ENCODE measurements at places on chromosomes 2 and 18. TPM values are rescaled to one million over a fixed set of nuclear protein-coding genes. Genes with fewer than 3 reads are reported as not detected.

TSPYL6 gene
- not detected for total RNA-seq

ITPRID2 gene
- total RNA-seq = 60.8 TPM

KCNJ13 gene
- not detected for total RNA-seq

TRMT61B gene
- total RNA-seq = 6.8 TPM

REG3A gene
- not detected for total RNA-seq

SFXN5 gene
- 7.0 TPM for total RNA-seq

TNFRSF11A gene
- 0.13 TPM for total RNA-seq

IL1RL2 gene
- not detected for total RNA-seq

SPC25 gene
- total RNA-seq = 12.7 TPM

TRABD2A gene
- total RNA-seq = 0.49 TPM

OTX1 gene
- 0.16 TPM for total RNA-seq

SATB2 gene
- 3.5 TPM for total RNA-seq

LONRF2 gene
- total RNA-seq = 0.49 TPM

IMP4 gene
- total RNA-seq = 84.6 TPM

STPG4 gene
- 0.98 TPM for total RNA-seq

IL1B gene
- 0.49 TPM for total RNA-seq

TGFA gene
- 7.2 TPM for total RNA-seq

CRYBA2 gene
- not detected for total RNA-seq

CELF4 gene
- not detected for total RNA-seq

YPEL5 gene
- total RNA-seq = 43.5 TPM

MBOAT2 gene
- total RNA-seq = 20.8 TPM

PID1 gene
- 3.4 TPM for total RNA-seq

DPP10 gene
- 0.13 TPM for total RNA-seq

C2orf80 gene
- total RNA-seq = not detected

MAP3K19 gene
- total RNA-seq = not detected

FSHR gene
- total RNA-seq = not detected

TTR gene
- total RNA-seq = not detected

STRADB gene
- total RNA-seq = 19.2 TPM

MC4R gene
- total RNA-seq = 0.13 TPM

RAPGEF4 gene
- total RNA-seq = 0.38 TPM

AGAP1 gene
- 9.0 TPM for total RNA-seq

QPCT gene
- total RNA-seq = 23.2 TPM

THUMPD2 gene
- total RNA-seq = 2.5 TPM

SOWAHC gene
- 8.9 TPM for total RNA-seq

SUMO1 gene
- total RNA-seq = 58.5 TPM

RFX8 gene
- 0.25 TPM for total RNA-seq

Data from mesangial cell (primary cell).